ENCODE measurements at places on chromosomes 16 and 17.

DNA sequence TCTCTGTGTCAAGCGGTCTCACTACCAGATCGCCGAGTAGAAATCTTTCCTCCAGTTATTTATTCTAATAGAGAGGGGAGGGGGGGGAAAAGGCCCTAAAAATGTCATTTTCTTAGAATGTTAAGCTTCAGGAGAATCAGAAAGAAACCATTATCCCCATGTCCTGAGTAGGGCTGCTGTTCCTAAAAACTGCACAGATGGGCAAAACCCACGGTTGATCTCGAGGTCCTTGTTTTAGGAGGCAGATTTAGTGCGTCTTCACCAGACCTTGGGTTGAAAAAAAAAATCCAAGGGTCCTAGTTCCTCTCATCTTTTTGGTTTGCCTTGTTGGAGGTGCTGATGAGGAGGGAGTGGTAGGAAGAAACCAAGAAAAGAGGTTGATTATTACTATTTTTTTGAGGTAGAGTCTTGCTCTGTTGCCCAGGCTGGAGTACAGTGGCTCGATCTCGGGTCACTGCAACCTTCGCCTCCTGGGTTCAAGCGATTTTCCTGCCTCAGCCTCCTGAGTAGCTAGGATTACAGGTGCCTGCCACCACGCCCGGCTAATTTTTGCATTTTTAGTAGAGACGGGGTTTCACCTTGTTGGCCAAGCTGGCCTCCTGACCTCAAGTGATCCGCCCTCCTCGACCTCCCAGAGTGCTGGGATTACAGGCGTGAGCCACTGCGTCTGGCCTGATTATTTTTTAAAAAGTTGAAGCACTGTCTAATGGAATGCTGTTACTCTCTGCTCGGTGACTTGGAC lies 1.4 kb downstream of the CBFB start:
- DNase-seq: no peak

DNA sequence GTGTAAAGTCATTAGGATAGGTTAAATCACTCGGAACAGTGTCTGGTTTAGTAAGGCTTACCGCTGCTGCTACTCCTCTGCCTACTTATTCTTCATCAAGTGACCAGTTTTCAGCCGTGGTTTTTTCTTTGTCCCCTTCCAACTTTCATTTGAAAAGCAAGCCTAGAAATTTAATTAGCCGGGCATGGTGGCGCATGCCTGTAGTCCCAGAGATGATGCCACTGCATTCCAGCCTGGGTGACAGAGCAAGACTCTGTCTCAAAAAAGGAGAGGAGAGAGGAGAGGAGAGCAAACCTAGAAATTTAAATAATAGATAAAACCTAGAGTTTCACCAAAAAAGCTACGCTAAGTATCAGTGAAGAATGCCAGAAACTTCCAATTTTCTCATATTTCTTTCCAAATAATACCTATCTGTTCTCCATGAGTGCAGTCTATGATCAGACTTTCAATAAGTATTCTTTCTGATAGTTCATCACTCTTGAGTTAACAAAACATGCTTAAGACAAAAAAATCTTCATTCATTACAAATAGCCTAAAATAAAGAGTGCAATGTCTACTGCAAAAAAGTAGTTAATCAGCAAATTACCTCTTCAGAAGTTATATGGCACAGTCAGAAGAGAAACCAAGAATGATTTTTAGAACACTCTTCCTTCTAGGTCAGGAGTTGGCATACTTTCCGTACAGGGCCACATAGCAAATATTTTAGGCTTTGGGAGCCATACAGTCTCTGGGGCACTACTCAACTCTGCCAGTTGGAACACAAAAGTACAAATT lies 15.1 kb downstream of the ANKFY1 start:
- no peak for DNase-seq

DNA sequence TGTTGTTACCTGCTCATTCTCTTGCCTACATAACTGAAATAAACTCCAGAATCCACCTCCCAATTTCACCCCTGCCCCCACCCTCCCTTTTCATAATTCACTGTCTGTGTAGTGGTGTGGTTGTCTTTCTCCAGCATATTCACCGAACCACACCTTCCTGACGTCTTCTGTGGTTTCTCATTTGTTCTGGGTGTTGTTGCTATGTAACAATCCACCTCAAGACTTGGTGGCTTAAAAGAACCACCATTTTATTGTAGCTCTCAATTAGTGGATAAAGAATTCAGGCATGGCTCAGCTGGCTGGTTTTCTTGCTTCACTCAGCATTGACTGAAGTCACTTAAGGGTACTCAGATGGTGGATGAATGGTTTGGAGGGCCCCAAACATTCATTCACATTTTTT lies 229.8 kb downstream of the MAF start:
- DNase-seq: no peak

GRCh38 chr17:17525956-17526355 lies 29.8 kb upstream of the RASD1 start:
- DNase-seq: no peak

- peak; percentile 71 for DNase-seq
Observed at GRCh38 chr17:74430706-74431567, 951 bp upstream of the GPRC5C start.

DNA sequence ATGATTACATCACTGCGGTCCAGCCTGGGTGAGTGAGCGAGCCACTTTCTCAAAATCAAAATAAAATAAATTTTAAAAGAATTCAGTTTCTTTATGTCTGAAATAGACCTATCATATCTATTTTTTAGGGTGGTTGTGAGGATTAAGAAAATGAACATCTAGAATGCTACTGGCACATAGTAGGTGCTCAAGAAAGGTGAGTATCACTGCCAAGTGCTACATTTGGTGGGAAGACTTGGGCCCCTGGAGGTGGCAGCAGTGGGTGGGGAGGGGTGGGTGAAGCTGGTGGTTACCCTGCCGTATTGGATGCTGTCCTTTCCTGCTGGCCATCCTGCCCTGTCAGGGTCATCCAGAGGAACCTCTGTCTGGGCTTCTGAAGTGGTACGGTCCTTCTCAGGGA lies 50.3 kb downstream of the ABCC6 start:
- no peak for DNase-seq

- DNase-seq: no peak
Observed at GRCh38 chr16:81216706-81217105, 21.8 kb upstream of the BCO1 start.

DNA sequence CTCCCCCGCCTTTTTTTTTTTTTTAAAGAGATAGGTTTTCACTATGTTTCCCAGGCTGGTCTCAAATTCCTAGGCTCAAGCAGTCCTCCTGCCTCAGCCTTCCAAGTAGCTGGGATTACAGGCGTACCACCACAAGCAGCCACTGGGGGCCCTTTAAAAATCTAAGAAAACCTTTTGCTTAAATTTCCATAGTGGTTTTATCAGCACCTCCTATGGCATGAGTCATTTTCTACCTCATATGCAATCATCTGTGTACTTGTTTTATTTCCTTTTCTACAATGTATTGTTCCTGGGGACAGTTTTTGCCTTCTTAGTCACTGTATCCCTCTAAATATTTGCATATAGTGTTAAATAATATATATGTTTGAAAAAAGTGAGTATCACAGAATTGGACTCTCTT lies 29.2 kb downstream of the GNA13 start:
- DNase-seq: no peak

GRCh38 chr17:4802228-4802627 lies at the start of gene C17orf114:
Gene C17orf114, minus strand, starts transcription at chr17:4802328.
- DNase-seq: no peak

DNA sequence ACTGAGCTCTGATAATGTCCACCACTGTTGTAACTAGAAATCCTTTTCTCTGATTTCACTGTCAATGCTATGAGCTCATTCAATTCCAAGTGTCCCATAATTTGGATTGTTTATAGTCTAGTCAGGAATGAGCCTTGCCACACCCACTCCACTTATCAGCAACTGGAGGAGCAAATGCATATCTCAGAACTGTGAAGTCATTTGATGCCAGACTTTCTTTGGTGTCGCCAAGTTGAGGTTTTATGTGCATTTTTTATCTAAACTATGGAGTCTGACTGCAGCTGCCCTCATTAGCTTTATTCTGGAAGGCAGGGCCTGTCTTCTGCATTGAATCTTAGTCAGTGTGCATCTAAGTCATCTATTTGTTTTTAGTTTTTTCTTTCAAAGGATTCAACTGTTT lies 361.3 kb downstream of the PMP22 start:
- DNase-seq: peak; percentile 4

GRCh38 chr17:50632637-50633036 lies 2.0 kb upstream of the ABCC3 start:
- no peak for DNase-seq

DNA sequence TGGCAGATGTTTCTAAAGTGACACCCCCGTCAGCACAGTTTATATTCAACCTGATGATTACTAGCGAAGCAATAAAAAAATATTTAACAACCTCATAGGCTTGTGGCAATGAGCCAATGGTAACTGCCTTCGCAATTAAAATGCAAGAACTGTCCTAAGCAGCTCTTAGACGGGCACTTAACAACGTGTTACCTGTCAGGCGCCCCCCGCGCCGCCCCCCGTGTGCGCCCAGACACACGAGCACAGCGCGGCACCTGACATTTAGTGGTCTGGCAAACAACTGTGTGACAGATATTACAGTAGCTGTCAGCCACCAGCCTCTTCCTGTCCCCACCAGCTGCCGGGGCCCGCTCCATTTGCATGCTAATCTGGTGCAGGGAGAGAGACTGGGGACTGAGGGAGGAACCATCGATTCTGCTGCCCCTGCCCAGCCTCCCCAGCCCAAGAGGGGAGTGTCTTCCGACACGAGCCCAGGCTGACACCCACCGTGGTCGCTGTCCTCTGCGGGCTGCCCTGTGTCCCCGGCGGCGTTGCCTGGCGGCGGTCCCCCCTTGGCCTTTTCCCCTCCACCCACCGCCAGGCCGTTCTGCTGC lies 12.7 kb downstream of the NDUFAF8 start:
- peak; percentile 76 for DNase-seq

DNA sequence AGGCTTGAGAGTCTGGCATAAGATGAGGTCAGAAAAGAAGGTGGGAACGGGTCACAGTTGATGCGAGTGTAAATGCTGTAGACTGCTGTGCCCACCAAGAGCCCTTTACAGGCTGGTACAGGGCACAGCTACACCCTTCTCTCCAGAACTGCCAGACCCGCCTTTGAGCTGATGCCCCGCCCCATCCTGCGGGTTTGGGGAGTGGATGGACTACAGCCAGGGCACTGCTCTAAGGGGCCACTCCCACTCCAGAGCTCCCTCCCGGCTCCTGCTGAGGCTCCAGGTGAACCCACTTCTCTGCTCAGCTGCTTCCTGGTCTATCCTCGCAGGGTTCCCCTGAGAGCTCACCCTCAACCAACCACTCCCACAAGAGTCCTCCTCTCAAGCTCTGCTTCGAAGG lies 12.3 kb downstream of the MEIOB start:
- DNase-seq: no peak

- DNase-seq: no peak
Observed at GRCh38 chr16:77724174-77724573, 1.9 kb downstream of the NUDT7 start.

GRCh38 chr16:19583665-19584300 lies 28.3 kb downstream of the VPS35L start:
- peak; percentile 67 for DNase-seq

- DNase-seq: no peak
Observed at GRCh38 chr16:72282362-72282761, 110.4 kb upstream of the PMFBP1 start.
